T-helper 1 cell (primary cell): ENCODE measurements at places on chromosomes 11 and 22.
A peak's percentile ranks its signal among the peaks of the same experiment; 100 is the strongest.

DNA sequence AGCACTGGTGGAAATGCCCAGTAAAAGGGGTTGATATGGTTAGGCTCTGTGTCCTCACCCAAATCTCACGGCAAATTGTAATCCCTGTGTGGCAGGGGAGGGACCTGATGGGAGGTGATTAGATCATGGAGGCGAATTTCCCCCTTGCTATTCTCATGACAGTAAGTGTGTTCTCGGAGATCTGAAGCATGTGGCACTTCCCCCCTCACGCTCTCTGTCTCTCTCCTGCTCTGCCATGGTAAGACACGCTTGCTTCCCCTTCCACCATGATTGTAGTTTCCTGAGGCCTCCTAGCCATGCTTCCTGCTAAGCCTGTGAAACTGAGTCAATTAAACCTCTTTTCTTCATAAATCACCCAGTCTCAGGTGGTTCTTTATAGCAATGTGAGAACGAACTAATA lies 37.4 kb downstream of the PACSIN2 start:
- no peak for DNase-seq

- DNase-seq: no peak
These were observed 20.4 kb downstream of the FAM168A start for GRCh38 chr11:73577496-73577917.

GRCh38 chr11:69800278-69800677 lies 18.9 kb downstream of the FGF3 start:
- no peak for DNase-seq

DNA sequence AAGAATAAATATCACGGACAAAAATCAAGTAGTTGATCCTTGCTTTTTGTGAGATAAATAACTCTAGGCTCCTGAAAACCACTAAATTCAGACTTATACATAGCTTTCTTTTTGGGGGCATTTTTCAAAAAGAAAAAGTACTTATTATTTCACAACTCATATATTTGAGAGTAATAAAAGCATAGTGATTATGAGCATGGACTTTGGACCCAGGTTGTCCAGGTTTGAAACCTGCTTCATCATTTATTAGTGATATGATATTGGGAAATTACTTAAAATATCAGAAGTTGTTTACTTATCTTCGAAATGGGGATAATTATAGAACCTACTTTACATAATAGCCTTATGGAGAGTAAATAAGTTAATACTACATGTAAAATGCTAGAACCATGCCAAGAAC lies 17.0 kb upstream of the LDHAL6A start:
- DNase-seq: no peak

DNA sequence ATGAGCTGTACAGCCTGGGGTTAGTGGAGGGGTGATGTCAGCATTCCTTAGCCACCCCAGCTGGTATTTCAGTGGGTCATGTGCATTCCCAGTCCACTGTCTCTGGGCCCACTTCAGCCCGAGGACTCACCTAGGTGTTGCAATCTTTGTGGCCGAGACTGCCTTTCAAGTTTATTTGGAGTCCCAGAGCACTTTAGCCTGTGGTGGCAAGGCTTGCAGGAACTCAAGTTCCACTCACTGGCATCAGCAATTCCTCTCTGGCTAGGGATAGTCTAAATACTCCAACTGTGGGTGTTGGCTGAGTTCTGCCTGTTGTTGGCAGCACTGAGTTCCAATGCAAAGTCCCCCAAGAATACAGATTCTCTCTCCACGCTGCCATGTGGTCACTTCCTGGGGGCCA lies 191.6 kb upstream of the PGR start:
- DNase-seq: no peak

DNA sequence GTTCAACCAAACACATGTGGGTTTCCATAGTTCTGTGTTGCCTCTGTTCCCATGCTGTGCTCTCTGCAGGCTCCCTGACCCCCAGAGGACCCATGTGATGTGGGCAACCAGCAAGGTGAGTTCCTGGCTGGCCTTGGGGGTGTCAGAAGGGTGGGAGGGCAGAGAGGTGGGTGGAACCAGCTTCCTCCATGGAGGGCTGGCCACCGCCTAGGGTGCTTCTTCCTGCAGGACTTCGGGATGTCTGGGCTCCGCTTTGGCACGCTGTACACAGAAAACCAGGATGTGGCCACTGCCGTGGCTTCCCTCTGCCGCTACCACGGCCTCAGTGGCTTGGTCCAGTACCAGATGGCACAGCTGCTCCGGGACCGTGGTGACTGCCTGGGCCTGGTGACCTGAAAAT lies 14.5 kb upstream of the EXT2 start:
- DNase-seq: no peak

DNA sequence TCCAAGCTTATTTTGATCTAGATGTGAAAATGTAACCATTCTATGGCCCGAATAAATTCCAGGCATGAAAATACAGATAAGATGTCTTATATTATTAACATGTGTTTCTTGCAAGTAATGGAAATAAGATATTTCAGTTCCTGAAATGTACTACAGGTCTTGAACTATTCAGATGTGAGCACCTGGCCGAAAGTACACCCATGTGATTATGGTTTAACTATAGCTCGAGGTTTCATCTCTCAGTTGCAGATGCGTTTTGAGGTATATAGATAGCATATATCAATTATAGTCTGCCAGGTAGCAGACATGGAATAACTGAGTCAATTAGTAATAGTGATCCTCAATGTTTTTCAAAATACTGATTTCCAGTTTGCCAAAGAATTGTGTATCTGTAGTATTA lies 68.3 kb downstream of the DDIAS start:
- DNase-seq: no peak

DNA sequence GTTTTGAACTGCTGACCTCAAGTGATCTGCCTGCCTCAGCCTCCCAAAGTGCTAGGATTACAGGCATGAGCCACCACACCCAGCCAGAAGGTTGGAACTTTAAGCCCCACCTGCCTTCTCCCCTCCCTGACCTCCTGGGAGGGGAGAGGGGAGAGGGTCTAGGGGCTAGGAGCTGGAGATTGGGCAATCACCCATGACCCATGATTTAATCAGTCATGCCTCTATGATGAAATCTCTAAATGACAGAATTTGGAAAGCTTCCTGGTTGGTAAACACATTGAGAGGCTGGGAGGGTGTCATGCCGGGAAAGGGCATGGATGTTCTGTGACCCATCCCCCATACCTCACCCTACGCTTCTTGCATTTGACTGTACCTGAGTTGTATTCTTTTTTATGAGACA lies 17.1 kb upstream of the TFIP11 start:
- no peak for DNase-seq

GRCh38 chr22:35712672-35713071 lies 5.0 kb upstream of the APOL5 start:
- no peak for DNase-seq

DNA sequence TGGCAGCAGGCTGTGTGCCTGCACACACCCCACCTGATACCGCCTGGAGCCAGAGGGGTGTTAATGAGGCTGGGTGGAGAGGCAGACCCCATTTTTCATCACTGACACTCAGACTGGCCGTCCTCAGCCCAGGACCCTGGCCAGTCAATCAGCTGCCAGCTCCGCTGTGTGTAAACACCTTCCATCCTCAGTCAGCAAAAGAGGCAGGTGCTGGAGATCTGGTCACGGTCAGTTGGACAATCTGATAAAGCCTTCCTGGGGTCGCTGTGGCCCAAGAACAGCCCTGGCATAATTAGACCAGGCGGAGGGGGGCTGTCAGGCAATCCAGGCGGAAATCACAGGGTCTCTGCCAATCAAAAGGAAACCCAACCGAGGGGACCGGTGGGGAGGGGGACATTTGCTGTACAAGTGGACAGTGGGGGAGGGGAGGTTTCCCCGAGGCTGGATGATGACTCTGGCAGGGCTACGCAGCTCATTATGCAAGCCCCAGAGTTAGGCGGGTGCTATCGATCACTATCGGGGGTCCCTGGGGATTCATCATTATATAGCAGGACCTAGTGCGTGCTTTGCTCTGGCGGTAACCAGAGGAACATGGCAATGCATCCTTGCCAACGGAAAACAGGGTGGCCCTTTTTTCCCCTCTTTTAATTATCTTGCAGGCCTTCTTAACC lies 72.9 kb downstream of the ABTB2 start:
- no peak for DNase-seq

DNA sequence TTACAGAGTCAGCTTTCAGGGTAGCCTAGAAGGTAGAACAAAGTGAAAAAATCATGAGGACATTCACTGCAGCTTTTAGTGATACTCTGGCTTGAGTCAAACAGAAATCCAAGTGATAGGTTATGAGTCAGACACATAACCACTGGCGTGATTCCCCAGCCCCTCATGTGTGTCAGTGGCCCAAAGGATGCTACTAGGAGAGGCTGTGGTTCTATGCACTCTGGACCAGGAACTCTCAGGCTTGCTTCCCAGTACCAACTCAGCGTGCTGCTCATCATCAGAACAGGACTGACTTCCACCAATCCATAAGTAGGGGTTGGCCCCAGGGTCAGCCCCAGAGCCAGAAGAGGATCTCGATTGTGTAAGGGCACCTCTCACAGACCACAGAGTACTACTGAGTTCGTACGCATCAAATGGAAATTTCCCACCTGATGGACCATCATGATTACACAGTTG lies 116.8 kb downstream of the MED15 start:
- DNase-seq: no peak

GRCh38 chr22:34763496-34763895 lies 302.5 kb upstream of the ISX start:
- no peak for DNase-seq

DNA sequence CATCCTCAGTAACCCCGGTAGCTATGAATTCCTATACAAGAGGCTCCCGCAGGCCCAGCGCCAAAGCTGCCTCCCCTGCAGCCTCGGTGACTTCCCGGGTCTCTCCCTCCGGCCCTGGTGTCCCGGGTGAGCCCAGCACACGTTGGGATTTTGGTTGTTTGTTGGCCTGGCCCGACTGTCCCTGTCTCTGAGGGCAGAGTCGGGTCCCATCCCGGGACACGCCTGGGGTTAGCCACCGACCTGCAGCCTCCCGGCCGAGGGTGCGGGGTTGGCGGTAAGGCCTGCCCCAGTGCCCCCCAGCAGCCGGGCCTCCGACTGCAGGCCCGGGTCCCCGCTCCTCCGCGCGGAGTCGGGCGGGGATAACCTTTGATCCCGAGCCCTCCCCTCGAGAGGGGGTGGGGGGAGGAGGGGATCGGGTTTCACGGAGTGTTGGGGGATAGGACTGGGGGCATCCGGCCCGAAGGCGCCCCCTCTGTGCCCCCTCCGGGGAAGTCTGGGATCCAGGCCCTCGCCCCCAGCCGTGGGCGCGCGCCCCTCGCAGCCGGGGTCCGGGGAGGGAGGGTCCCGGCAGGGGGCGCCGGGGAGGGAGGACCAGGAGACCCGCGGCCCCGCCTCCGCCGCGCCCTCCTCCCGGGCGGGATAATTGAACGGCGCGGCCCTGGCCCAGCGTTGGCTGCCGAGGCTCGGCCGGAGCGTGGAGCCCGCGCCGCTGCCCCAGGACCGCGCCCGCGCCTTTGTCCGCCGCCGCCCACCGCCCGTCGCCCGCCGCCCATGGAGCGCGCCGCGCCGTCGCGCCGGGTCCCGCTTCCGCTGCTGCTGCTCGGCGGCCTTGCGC lies at the start of gene FBLN1:
FBLN1 (plus strand) TSS at position 669 of the 835 bp plus-strand sequence; CDS start at position 772, 103 bp downstream.
- no peak for DNase-seq

DNA sequence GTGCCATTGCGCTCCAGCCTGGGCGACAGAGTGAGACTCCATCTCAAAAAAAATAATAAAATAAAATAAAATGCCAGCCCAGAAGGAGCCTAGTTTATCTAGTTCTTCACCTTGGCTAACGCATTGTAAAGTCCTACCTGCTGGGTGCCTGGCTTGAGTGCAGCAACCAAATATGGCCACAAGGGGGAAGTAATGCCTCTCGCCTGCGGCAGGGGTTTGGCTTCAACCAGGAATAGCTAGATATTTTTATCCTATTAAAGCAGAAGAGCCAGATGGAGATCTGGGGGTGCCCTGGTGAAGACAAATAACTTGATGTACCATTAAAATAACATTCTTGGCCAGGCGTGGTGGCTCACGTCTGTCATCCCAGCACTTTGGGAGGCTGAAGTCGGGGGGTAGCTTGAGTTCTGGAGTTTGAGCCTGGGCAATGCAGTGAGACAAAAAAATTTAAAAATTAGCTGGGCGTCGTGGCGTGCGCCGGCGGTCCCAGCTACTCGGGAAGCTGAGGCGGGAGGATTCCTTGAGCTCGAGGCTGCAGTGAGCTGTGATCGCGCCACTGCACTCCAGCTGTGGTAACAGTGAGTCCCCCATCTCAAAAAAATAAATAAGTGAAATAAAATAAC lies 20.6 kb upstream of the PLEKHB1 start:
- DNase-seq: peak; percentile 64

GRCh38 chr11:44823006-44823405 lies 96.2 kb downstream of the TSPAN18 start:
- DNase-seq: no peak

DNA sequence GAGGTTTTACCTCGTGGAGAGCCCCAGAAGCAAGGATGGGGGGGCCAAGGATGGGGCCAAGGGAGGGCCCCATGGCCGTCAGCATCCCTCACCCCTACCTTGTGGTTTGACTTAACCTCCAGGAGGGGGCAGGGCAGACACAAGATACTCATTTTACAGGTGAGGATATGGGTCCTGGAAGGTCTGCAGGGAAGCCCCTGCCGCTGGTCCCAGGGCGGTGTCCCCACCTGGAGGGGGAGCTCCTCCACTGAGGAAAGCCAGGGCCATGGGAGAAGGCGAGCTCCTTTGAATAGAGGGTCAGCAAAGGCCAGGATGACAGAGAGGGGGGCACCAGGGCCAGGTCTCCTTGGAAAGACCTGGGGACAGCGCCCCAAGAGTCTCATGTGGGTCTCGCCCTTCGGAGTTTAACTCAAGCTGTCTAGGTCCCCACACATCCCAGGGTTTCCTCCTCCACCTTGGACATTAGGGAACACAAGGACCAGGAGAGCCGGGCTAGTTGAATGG lies 5.9 kb upstream of the ADORA2A start:
- DNase-seq: peak; percentile 33

DNA sequence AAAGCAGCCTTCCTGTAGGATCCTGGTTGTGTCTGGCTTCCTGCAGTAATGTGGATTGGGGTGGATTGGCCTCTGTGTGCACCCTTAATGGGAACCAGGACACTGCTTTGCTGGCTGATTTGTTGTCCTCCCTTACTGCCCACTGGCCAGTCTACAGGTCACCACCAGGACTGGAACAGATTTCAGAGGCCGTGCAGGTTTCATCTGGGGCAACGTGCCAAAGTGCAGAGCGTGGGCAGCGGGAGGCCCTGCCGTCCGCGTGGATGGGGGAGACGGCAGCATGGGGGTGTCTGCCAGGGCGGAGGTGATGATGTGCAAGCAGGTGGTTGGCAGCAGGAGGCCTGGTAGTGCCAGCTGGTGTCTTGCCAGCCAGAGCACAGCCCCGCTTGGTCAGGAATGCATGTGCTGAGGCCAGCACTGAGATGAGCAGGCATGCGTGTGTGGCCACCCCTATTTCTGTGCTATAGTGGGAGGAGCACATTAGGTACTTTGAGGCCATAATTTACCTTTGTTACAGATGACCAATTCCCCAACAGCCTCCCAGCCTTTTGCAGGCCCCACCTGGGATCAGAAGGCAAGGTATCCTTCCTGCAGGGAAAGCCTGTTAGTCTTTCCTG lies 24.3 kb downstream of the BCR start:
- DNase-seq: no peak

DNA sequence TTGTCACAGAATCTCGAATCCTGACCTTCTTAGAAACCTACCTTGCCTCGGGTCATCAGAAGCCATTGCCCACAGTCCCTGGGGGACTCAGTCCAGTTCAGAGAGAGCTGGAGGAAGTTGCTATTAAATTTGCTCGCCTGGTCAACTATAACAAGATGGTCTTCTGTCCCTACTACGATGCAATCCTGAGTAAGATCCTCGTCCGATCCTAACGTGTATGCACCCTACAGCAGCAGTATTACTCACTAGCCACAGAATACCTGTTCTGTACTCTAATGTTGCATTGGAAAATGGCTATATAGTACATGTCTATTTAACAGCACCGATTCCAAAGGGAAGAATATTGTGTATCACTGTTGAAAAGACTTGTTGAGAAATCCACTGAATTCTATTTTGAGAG lies 33.1 kb downstream of the TCP11L1 start:
- DNase-seq: no peak
